ENCODE measurements at places on chromosomes 4 and X.

DNA sequence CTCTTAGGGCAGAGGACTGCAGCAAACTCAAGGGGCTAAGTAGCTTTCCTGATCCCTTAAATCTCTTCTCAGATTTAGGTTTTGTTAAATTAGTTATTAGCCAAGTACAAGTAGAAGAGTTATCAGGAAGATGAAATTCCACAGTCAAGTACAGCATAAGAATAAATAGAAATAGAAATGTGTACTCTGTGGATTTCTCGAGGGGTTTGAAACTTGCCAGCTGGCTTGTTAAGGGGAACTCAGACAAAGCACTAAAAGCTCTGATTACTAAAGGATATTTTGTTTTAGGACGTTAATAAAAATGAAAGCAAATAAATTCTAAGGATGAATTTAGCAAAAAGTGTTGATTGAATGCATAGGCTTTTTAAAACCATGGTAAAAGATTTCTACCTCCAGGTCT lies 654.6 kb downstream of the RAPGEF2 start:
- DNase-seq = no peak

- DNase-seq = no peak
These were observed 76.6 kb downstream of the INTS12 start for GRCh38 chr4:105631818-105632400.

DNA sequence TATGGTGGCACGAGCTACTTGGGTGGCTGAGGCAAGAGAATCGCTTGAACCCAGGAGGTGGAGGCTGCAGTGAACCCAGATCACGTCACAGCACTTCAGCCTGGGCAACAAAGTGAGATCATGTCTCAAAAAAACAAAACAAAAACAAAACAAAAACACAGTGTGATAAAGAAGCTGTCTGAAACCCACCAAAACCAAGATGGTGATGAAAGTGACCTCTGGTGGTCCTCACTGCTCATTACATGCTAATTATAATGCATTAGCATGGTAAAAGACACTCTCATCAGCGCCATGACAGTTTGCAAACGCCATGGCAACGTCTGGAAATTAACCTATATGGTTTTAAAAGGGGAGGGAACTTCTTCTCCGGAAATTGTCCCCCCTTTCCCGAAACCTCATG lies 29.4 kb upstream of the OPHN1 start:
- no peak for DNase-seq

DNA sequence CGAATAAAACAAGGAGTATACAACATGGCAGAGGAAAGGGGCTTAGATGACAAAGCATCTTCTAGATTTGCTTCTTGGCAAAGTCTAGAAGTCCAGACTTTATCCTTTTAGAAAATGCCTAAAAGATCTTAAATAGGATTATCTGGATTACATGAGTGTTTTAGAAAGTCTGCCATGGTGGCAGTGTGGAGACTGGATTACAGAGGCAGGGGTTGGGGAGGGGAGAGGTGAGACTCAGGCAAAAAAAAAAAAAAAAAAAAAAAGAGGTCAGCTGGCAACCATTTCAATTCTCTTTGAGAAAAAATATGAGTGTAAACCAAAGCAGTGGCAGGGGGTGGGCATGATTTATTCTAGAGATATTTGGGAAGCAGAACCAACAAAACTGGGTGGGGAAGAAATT lies 17.4 kb downstream of the ZNF827 start:
- DNase-seq = no peak

- no peak for DNase-seq
These were observed 32.3 kb downstream of the NOP14 start for GRCh38 chr4:2930758-2931511.

DNA sequence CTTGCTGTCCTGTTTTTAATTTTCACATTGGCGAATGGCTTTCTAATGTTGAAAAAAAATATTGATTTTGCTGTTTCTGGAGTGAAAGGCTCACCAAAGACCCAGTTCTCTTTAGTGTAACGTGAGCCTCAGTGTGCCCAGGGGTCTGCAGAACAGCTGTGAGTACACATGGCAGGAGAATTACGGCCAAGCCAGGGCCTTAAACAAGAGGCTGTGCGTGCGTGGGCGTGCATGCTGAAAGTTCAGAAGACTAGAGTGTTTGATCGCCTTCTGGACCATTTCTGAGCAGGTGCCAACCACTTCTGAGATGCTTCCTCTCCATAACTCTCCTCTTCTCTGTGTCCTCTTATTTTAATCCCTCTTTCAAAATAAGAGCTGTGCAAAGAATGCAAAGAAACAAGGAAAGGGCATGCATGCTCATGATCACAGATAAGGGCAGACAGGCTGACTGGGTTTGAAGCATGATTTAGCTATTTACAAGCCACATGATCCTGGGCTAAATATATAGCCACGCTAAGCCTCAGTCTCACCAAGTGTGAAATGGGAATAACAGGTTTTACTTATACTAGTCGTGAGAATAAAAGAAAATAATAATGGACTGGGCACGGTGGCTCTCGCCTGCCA lies 9.9 kb downstream of the PHEX start:
- no peak for DNase-seq

GRCh38 chr4:174086829-174087799 lies 196.4 kb downstream of the FBXO8 start:
- DNase-seq = no peak

- DNase-seq = no peak
These were observed 71.0 kb downstream of the SNCA start for GRCh38 chr4:89765966-89766365.

GRCh38 chr4:87541956-87542709 lies 13.0 kb upstream of the SPARCL1 start:
- DNase-seq = no peak

DNA sequence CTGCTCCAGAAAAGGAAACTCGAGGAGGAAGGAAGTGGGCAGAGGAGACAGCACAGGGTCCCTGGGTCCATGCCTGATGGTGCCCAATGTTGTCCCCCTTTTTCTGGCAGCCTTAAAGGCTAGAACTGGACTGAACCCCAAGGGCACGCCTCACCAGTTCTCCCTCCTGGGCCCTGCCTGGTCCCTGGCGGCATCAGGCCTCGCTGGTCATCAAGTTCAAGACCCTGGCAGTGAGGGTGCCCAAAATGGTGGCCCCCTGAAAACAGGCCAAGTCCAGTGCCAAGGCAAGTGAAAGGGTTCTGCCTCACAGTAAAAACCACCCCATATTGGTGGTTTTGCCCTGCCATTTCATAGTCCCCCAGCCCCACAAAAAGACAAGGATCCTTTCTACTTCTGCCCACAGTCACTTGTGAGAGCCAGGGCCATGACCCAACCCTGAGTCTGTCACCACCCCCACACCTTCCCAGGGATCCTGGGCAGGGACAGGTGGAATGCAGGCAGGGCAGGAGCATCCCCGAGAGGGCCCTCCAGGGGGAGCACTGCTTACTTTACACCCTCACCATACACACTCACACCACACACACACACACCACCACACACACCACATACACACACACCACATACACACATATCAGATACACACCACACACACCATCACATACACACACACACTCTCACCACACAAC lies 107.6 kb downstream of the DCTD start:
- DNase-seq = no peak
